ENCODE measurements at places on chromosomes 5 and 9.
A peak's percentile ranks its signal among the peaks of the same experiment; 100 is the strongest.

DNA sequence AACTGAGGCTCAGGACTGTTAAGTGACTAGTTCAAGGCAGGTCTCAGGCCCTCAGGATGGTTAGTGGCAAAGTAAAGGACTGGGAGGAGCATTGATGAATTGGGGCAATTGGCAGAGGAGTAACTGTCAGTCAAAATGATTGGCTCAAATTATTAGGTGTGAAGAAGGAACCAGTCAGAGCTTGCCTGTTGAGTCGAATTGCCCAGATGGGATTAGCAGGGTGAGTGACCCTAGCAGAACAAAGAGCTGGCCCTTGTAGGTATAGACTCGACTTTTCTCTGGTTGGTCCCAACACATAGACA is 2.6 kb upstream of the NSD1 start:
- DNase-seq, result no peak

DNA sequence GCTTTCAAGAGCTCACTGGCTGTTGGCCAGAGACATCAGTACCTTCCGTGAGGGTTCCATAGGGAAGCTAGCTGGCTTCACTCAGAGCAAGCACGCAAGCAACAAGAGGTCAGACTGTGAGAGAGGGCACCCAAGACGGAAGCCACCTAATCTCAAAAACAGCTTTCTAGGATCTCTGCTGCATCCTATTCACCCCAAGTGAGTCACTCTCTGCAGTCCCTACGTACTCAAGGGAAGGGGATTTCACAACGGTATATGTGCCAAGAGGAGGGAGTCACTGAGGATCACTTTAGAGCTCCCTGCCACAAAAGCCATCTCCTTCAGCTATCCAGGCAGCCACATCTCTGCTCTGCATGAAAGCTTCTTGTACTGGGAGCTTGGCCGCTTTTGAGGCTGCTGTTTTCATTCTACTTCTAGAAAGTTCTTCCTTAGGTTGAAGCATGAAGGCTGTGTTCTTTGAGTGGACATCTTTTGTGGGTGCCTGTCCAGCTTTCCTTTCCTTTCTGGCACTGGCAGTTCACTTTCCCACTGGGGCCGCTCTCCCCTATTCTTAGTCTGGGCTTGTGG is 249.5 kb downstream of the MAN2A1 start:
- DNase-seq, result peak; percentile 38

DNA sequence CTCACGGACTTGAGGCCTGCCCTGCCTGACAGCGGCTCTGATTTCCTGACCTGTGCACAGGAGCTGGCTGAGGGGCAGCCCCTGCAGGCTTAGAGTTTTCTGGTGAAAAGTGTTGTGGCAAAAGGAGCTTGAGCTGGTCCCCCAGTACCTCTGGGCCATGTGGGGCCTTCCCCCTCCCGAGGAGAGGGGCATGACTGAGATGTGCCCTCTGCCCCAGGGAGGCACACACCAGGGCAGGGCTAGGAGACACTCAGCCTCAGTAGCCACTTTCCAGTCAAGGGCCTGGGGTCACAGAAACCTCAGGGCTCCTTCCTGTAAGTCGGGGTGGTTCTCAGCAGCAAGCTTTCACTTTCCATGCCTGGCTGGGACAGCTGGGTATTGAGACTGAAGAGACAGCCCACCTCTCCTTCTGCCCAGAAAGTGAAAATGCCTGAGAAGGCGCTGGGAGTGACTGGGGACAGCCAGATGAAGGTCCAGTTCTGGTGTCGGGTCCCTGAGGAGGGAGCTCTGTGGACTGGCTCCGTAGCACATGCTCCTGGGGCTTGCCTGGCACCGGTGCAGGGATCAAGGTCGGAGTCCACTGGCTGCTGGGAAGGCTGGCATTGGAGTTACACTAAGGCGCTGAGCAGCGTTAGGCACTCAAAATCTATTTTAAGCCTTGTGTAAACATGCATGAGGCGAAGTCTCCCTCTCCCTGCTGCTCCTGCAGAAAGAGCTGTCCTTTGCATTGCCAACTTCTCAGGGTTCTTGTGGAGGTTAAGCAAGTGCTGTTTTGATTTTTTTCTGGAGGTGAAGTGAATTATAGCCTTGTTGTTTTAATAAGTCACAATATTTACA is 394.9 kb downstream of the GADD45G start:
- DNase-seq, result peak; percentile 61

- DNase-seq, result no peak
These were observed 650.0 kb upstream of the SGCD start for GRCh38 chr5:155676967-155677366.

DNA sequence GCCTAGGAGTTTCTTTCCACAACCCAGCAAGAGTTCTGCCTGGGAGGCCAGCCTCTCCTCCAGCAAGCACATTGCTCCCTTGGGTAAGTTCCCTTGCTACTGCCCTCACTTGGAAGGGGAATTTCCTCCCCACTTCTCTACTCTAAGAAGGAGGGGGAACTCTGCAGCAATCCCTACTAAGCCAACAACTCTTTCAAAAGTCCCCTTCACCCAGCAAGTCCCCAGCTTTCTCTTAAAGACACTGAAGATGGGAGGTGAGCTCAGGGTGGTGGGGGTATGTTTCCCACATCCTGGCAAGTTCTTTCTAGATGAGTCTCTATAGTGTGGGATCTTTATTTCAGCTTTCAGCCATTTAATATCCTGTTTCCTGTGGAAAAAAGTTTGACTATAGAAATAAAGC is 49.0 kb downstream of the PDE8B start:
- peak; percentile 52 for DNase-seq

DNA sequence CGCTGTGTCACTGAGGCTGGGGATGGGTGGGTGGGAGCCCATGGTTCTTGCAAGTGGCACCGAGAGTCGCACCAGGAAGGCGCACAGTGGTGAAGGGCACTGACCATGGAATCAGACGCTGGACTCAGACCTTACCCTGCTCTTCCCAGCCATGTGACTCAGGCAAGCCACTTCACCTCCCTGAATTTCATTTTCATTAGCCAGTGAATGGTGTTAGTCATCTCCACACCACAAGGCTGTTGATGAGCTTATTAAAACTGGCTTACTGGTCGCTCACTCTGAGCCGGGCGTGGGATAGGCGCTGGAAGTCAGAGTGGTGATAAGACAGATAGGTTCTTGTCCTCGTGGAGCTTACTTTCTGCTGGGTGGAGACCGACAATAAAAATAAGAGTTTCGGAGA is 25.1 kb downstream of the FGF18 start:
- peak; percentile 64 for DNase-seq

DNA sequence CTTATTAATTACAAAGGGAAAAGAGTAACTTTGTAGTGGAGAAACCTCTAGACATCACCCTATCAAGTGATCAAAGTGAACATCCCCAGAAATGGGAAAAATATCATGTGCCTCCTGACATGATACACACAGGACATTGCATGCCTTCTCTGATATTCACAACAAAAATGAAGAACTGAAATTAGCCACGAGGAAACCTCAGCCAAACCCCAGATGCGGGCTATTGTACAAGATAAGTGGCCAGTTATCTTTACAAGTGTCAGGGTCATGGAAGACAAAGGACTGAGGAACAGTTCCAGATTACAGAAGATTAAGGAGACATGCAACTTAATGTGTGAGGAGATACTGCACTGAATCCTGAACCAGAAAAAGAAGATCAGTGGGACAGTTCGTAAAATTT is 23.8 kb upstream of the NPM1 start:
- no peak for DNase-seq

GRCh38 chr5:157602505-157602904 is 26.9 kb upstream of the ADAM19 start:
- DNase-seq, result peak; percentile 51

DNA sequence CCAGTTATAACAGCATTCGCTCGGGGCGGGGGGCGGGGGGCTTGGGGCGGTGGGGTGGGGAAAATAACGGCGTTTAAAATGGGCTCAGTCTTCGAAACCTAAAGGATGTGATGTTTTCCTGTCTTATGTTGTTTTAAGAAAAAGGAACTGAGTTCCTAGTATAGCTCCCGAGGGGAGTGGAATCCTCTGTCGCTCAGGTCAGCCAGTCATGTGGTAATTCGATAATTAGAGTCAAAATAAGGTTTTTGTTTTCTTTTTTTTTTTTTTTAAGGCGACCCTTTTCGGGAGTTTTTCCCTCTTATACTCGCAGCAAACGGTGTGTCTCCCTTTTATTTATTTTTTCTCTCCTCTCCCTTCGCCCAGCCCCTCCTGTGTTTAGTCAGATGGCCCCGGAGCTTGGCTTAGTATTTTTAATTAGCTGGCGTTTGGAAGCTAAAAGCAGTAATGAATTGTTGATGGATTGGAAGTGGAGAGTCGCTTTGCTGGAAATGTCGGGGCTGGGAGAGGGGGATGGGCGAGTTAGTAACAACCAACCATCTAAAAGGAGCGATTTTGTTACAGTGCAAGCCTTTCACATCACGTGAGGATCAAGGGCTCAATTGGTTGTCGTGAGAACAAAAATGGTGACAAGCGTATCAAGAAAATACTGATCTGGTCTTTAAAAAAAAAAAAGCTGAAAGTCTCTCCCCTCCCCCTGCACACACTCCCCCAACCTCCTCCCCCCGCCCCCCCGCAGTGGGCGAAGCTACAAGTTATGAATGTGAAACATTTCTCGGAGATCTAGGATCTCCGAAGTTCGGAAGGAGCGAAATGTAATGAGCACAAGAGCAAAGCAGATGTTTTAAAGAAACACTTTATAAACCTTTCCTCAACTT is 714 bp upstream of the ZNF608 start:
- DNase-seq, result peak; percentile 92

GRCh38 chr5:142363619-142363963 is 38.8 kb upstream of the SPRY4 start:
- no peak for DNase-seq

DNA sequence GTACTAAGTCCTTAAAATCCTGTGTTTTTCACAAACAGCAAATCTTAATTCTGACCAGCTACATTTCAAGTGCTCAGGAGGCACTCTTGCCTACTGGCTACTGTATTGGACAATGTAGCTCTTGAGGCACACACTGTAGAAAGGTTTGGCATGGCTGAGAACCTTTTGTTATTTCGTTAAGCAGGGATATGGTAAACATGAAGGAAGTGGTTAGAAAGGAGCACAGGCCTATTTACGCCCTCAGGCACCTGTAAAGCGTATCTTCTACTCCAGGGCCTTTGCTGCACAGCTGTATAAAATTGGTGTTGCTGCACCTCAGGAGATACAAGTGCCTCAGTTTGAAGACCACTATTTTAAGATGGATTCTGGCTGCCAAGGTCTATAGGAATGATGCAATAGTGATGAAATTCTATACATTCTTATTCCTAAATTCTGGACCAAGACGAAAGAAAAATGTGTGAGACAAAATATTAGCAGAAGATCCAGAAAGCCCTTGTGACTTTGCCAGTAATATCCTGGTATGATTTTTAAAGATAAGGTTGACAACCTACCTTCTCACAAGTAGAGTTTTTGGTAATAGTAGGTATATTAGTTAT is 9.3 kb upstream of the OTULIN start:
- DNase-seq, result no peak

DNA sequence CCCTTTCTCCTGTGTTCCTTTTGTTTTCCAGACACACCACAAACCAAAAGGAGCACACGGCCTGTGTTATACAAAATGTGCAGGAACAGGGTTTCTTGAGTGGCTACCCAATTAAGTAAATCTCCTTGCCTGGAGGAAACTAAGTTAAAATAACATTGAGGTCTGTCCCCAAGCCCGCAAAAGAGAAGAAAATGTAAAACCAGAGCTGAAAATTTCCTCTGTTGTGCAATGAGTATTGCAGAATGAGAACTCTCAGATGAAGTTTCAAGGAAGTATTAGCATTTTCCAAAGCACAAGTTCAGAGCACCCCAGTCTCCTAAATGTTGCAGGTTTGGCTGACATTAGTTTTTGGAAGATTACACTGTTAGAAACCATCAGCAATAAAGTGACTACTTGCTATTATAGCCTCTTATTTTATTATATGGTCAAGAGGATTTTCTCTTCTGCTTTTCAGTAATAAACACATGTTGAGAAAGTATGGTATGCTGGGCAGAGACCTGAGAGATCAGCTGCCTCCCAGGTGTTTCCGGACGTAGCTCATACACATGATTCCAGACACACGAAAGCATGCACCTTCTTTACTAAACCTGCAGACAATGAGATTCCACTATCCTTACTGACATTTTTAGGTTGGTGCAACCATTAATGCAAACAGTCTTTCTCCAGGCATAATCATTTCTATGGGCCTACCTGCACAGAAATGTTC is 161.3 kb downstream of the SNCAIP start:
- no peak for DNase-seq

- DNase-seq, result peak; percentile 67
These were observed 186.5 kb downstream of the ERCC6L2 start for GRCh38 chr9:96062031-96062430.

- DNase-seq, result no peak
These were observed 34.8 kb downstream of the ENC1 start for GRCh38 chr5:74605759-74606158.

Measured in fibroblast of skin of right biceps (primary cell).